Natural killer cell treated with Interleukin-12 subunit alpha and Interleukin-12 subunit beta and Interleukin-15 and Interleukin-18, amount 100 ng/mL, for 72 hours (primary cell): ENCODE measurements at places on chromosomes 1 and 21. TPM values are rescaled to one million over a fixed set of nuclear protein-coding genes. Genes with fewer than 3 reads are reported as not detected.

ATP1A4 gene
- total RNA-seq, result not detected

CLCA4 gene
- total RNA-seq, result not detected

CHIA gene
- total RNA-seq, result not detected

LCE3C gene
- total RNA-seq, result not detected

C1QB gene
- total RNA-seq, result not detected

DCST1 gene
- not detected for total RNA-seq

CPLANE2 gene
- total RNA-seq, result 3.8 TPM

AMY1A gene
- total RNA-seq, result not detected

IVL gene
- not detected for total RNA-seq

RNU1-4 gene
- 1,591 TPM for total RNA-seq

CDK11B gene
- total RNA-seq, result 51.7 TPM

AADACL4 gene
- not detected for total RNA-seq

CR1 gene
- total RNA-seq, result not detected

ZNF593OS gene
- total RNA-seq, result not detected

BARHL2 gene
- total RNA-seq, result not detected

PLA2G2D gene
- total RNA-seq, result not detected

ADGRL4 gene
- total RNA-seq, result not detected

NUDT17 gene
- 4.8 TPM for total RNA-seq

LENEP gene
- total RNA-seq, result 0.48 TPM

STYXL2 gene
- total RNA-seq, result not detected

C1orf116 gene
- total RNA-seq, result not detected

DNMT3L gene
- not detected for total RNA-seq

HES3 gene
- total RNA-seq, result not detected

RGS4 gene
- not detected for total RNA-seq

NKAIN1 gene
- total RNA-seq, result not detected

OR2T35 gene
- not detected for total RNA-seq

UBE4B gene
- 36.7 TPM for total RNA-seq

FCRL1 gene
- not detected for total RNA-seq

S100A14 gene
- total RNA-seq, result not detected

VSIG8 gene
- total RNA-seq, result not detected

RIIAD1 gene
- total RNA-seq, result not detected

UMODL1 gene
- total RNA-seq, result not detected

RER1 gene
- total RNA-seq, result 161 TPM

AIM2 gene
- 6.6 TPM for total RNA-seq

FAM72A gene
- total RNA-seq, result 21.0 TPM

NDUFS5 gene
- 142 TPM for total RNA-seq

AGMAT gene
- total RNA-seq, result 8.6 TPM

UTP25 gene
- total RNA-seq, result 8.5 TPM

NCMAP gene
- total RNA-seq, result not detected

TNNI3K gene
- not detected for total RNA-seq

AGO1 gene
- 37.2 TPM for total RNA-seq

AMPD1 gene
- not detected for total RNA-seq

CFAP74 gene
- total RNA-seq, result not detected

PAX7 gene
- total RNA-seq, result not detected

GPR137B gene
- 16.8 TPM for total RNA-seq

RNU1-1 gene
- total RNA-seq, result 1,591 TPM

ACTA1 gene
- total RNA-seq, result not detected

ZBTB8A gene
- total RNA-seq, result 0.22 TPM

CA6 gene
- total RNA-seq, result not detected

MANEAL gene
- 9.0 TPM for total RNA-seq

ZBTB8B gene
- total RNA-seq, result not detected

CRNN gene
- total RNA-seq, result not detected
